Type B pancreatic cell (in vitro differentiated cells): ENCODE measurements at places on chromosomes 7 and 10.

GRCh38 chr10:123018531-123018930 lies 9.7 kb downstream of the ACADSB start:
- DNase-seq, result no peak

DNA sequence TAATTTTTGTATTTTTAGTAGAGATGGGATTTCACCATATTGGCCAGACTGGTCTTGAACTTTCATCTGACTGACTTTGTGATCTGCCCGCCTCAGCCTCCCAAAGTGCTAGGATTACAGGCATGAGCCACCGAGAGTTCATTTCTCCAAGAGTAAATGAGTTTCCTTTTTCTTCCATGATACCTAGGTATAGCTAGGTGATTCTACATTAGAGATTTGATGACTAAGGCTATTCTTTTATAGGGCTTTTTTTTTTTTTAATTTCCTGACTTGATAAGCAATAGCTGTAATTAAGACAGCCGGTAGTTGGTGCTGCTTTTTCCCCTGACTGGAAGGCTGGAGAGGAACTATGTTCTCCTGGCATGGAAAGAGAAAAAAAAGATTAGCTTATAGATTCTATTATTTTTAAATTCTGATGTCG lies 3.3 kb downstream of the PTPN12 start:
- no peak for DNase-seq

DNA sequence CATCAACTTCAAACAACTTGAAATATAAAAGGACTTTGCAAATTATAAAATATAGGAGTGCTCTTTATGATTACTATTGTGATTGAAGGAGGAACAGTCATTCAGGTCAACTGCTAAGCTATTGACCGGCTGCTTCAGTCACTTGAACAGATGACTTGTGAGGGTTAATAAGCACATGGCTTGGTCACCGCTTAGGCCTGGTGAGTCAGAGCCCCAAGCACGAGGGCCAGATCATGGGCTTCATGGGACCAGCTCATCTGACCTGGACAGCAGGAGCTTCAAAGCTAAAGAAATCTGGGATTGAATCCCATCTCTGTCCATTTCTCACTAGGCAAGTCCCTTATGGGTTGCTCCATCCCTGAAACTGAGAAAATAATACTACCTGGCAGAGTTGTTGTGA lies 60.4 kb upstream of the ADO start:
- DNase-seq, result no peak

- no peak for DNase-seq
Observed at GRCh38 chr7:776381-776780, 49.3 kb upstream of the PRKAR1B start.

- DNase-seq, result no peak
Observed at GRCh38 chr7:22832401-22832800, 9.8 kb upstream of the TOMM7 start.

GRCh38 chr7:2817456-2817855 lies 26.7 kb downstream of the GNA12 start:
- DNase-seq, result no peak
